ENCODE measurements at places on chromosomes 3 and 15. TPM values are rescaled to one million over a fixed set of nuclear protein-coding genes. Genes with fewer than 3 reads are reported as not detected.
A peak's percentile ranks its signal among the peaks of the same experiment; 100 is the strongest.

TEX55 gene
- total RNA-seq, result not detected

MDFIC2 gene
- not detected for total RNA-seq

MCTP2 gene
- 6.8 TPM for total RNA-seq

CA12 gene
- total RNA-seq, result 0.31 TPM

KBTBD13 gene
- not detected for total RNA-seq

ECE2 gene
- total RNA-seq, result 0.39 TPM

ATP8B4 gene
- 10.6 TPM for total RNA-seq

- H3K4me1 ChIP-seq, result no peaks in the 10 kb centered on the region
- H3K4me3 ChIP-seq, result no peak overlapping the region
- no peak for DNase-seq
- H3K27ac ChIP-seq, result no peak overlapping the region
These were observed 398.3 kb upstream of the ATP10A start for GRCh38 chr15:26261413-26261812.

- no peaks in the 10 kb centered on the region for H3K36me3 ChIP-seq
- no peak overlapping the region for H3K4me3 ChIP-seq
- DNase-seq, result no peak
- H3K27ac ChIP-seq, result no peak overlapping the region
- H3K4me1 ChIP-seq, result no peaks in the 10 kb centered on the region
These were observed 781.7 kb downstream of the MECOM start for GRCh38 chr3:168881804-168882203.

DNA sequence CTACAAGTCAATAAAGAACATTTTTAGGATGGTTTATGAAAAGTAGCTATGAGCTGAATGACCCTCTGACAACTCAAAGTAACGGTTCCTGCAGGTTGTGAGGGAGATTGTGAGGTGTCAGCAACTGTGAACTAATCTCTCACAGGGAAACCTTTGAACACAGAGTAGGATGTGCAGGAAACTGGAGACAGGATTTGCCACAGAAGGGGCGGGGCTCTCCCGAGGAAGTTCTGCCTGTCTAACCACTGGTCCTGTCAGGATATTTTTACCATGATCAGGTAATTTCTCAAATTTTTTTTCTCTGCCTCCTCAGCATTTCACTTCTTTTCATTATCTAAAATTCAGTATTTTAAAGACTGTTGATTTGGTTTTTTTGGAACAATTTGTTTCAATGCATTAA is 33.3 kb downstream of the LEO1 start:
- DNase-seq, result no peak
- no peaks in the 10 kb centered on the region for H3K4me1 ChIP-seq
- H3K36me3 ChIP-seq, result no peaks in the 10 kb centered on the region
- no peak overlapping the region for H3K27ac ChIP-seq

DNA sequence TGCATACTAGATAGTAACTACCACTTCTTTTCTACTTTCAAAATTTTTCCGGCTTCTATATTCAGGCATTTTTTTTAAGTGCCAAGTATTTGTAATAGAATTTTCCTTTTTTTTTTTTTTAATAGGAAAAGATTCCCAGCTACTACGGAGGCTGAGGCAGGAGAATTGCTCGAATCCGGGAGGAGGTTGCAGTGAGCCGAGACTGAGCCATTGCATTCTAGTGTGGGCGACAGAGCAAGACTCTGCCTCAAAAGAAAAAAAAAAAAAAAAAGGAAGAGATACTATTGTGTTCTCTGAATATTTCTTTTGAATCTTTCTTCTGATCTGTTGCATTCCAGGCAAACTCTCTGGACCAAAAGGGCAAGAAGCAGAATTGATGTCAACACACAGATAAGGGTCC is 557.3 kb downstream of the FGF12 start:
- peaks cover 10% of the 10 kb centered on the region for H3K4me1 ChIP-seq
- H3K27me3 ChIP-seq, result no peaks in the 10 kb centered on the region
- H3K36me3 ChIP-seq, result no peaks in the 10 kb centered on the region
- H3K4me3 ChIP-seq, result peak overlapping the region; percentile 44

DNA sequence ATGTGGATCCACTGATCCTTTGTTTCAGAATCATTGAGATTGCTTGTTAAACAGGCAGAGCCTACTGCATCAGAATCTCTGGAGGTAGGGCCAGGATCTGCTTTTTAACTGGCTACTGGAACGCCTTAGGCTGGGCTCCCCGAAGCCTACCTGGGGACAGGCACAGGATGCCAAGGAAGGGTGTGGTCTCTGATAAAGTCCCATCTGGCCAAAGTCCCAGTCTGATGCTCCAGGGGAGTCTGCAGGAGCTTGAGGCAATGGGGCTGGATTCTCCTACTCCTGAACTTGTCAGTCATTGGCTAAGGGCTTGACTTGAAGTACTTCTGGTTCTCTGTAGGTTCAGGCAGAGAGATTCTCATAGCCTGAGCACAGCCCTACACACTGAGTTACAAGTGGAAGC is 22.4 kb upstream of the CCK start:
- H3K36me3 ChIP-seq, result no peaks in the 10 kb centered on the region
- DNase-seq, result no peak
- H3K4me1 ChIP-seq, result no peaks in the 10 kb centered on the region

DNA sequence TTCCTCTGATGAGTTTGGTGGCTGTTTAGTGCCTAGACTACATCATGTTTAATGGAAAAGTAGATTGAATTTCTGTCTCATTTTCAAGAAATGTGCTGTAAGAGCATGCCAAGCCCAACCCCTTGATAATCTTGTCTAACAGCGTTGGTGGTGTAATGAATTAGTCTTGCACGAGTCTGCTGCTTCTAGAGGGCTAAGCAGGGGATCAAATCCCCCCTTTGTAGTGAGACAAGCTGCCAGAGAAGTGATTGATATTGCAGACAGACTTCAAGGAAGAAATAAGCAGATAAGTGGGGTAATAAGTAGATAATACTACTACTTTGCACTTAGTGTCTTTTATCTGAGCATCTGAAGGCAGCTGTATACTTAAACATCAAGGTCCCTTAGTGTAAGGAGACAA is 141.4 kb downstream of the TP63 start:
- no peak overlapping the region for H3K4me3 ChIP-seq
- H3K27me3 ChIP-seq, result no peaks in the 10 kb centered on the region
- no peaks in the 10 kb centered on the region for H3K4me1 ChIP-seq
- no peaks in the 10 kb centered on the region for H3K36me3 ChIP-seq
- H3K27ac ChIP-seq, result no peak overlapping the region

DNA sequence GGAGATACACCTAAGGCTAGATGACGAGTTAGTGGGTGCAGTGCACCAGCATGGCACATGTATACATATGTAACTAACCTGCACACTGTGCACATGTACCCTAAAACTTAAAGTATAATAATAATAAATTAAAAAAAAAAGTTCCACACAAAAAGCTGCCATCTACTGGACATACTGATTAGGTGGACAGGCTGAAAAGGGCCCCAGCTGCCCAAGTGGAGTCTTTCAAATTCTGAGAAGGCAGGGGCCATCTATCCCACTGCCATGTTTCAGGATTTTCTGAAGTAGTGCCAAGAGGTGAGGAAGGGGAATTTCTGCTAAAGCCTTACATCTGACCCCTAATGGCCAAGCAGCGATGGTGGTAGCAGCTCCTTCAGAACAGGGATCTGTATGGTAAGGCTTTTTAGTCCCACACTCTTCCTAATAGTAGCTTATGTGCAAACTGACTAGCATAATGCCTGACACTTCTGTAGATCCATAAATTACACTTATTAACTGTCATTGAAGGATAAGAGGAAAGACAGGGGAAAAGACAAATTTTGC is 7.7 kb downstream of the FSTL1 start:
- no peak overlapping the region for H3K4me3 ChIP-seq
- no peaks in the 10 kb centered on the region for H3K27me3 ChIP-seq
- H3K36me3 ChIP-seq, result peaks cover 18% of the 10 kb centered on the region

GRCh38 chr15:31200735-31201151 is 99.2 kb upstream of the TRPM1 start:
- H3K27ac ChIP-seq, result no peak overlapping the region
- peak; percentile 88 for DNase-seq
- H3K4me3 ChIP-seq, result no peak overlapping the region
- H3K27me3 ChIP-seq, result no peaks in the 10 kb centered on the region

- DNase-seq, result peak; percentile 19
- H3K4me1 ChIP-seq, result peaks cover 4% of the 10 kb centered on the region
- no peaks in the 10 kb centered on the region for H3K27me3 ChIP-seq
- H3K27ac ChIP-seq, result peak overlapping the region; percentile 1
- H3K36me3 ChIP-seq, result no peaks in the 10 kb centered on the region
These were observed 3.0 kb downstream of the POMGNT2 start for GRCh38 chr3:43102773-43103480.

- DNase-seq, result no peak
- H3K27ac ChIP-seq, result no peak overlapping the region
- no peaks in the 10 kb centered on the region for H3K36me3 ChIP-seq
- H3K4me3 ChIP-seq, result no peak overlapping the region
- H3K27me3 ChIP-seq, result no peaks in the 10 kb centered on the region
These were observed 4.2 kb upstream of the SLC6A6 start for GRCh38 chr3:14397940-14398796.

DNA sequence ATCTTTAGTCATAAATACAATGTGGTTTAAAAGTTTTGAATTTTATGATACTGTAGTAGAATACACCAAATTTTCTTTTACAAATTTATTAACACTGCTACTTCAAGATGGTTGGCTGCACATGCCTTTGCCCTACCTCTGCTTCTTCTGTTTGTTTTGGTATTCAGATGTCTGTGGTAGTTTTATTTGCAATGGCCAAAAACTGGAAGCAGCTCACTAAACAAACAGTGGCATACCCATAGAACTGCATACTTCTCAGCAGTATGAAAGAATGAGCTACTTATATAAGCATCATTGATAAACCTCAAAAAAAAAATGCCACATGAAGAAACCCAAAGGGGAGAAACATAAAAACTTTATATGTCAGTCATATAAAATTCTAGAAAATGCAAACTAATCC is 19.5 kb downstream of the ARIH2 start:
- H3K4me1 ChIP-seq, result peaks cover 10% of the 10 kb centered on the region
- peaks cover 8% of the 10 kb centered on the region for H3K36me3 ChIP-seq
- H3K4me3 ChIP-seq, result no peak overlapping the region
- no peak overlapping the region for H3K27ac ChIP-seq
- DNase-seq, result no peak

DNA sequence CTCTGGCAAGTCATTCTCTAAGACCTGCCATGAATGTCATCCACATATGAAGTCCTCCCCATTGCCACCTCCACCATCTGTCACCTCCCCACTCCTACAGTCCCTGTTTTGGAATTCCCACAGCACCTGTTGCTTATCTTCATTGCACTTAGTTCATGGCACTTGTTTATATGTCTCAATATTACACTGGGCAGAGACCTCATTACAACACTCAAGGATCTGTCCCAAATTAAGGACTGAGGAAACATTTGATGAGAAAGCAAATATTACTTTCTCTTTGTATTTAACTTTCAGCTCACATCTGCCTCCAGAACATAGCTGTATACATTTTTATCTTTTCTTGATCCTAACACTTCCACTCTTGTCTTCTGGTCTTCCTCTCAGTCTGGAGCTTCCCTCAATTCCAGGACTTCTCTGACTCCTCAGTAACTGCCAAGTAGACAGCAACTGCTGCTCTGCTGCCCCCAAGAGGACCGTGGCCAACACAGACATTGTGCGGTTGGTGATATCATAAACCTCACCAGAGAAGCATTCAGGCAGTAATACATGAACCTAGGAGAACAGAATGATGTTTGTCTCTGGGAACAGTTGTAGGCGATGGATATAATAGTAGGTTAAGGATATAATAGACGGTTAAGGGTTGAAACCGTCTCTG is 45.0 kb upstream of the FGF12 start:
- DNase-seq, result no peak
- no peak overlapping the region for H3K27ac ChIP-seq
- H3K4me1 ChIP-seq, result no peaks in the 10 kb centered on the region
- no peaks in the 10 kb centered on the region for H3K36me3 ChIP-seq
- peaks cover 4% of the 10 kb centered on the region for H3K27me3 ChIP-seq
